ENCODE measurements at places on chromosomes 13 and 19. TPM values are rescaled to one million over a fixed set of nuclear protein-coding genes. Genes with fewer than 3 reads are reported as not detected.

- DNase-seq, result no peak
Measured at GRCh38 chr13:112891477-112892401, 77.3 kb upstream of the MCF2L start.

- DNase-seq, result no peak
Measured at GRCh38 chr13:31101472-31102170, 60.1 kb downstream of the HSPH1 start.

DNA sequence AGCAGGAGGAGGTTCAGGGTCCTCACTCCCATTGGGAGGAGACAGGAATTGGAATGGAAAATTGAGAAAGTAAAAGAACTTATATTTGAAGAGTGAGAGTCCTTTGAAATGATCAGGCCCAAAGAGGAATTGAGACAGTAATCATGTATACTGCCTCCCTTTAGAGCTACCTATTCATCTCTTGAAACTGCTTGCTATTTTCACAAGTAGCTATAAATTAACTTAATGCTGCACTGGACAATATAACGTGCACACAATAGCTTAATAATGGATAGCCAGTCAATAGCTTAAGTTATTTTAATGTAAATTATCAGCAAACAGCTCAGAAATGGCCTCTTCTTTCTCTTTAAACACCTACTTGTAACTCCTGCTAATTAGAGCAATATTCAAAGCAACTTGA, 46.6 kb upstream of the MYCBP2 start:
- DNase-seq, result no peak

- no peak for DNase-seq
Measured at GRCh38 chr13:94515911-94516310, 36.4 kb upstream of the DCT start.

DNA sequence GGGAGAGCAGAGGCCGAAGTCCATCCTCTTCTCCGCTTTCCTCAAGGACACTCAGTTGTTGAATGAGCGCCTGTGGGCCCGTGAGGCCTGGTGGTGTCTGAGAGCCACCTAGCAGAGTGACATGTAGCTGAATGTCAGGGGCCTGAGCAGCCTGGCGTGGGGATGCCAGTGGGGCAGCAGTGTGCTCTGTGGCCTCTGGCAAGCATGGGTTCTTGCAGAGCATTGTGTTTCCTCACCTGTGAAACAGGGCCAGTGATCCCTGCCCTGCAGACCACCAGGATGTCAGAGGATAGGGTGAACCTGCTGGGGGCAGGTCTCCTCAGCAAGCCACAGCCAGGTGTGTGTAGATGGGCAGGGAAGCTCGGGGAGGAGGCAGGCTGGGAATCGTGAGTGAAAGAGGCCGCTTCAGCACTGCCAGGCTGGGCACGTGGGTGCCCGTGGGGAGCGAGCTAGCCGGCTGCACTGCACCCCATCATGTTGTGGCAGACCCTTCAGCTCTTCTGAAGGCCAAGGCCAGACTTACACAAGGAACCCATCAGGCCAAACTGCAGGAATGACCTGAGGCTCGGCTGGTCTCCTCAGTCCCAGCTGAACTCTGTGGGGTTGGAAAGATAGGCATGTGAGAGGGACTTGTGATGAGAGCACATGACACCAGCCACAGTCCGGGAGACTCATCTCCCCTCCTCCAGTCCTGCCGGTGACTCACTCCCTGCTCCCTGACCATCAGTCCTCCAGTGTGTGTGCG, 5.0 kb downstream of the PPP1R37 start:
- DNase-seq, result peak; percentile 39

- no peak for DNase-seq
Measured at GRCh38 chr19:38805180-38805579, 7.6 kb downstream of the LGALS4 start.

GRCh38 chr13:24890256-24890655, 126.3 kb downstream of the RNF17 start:
- no peak for DNase-seq

DNA sequence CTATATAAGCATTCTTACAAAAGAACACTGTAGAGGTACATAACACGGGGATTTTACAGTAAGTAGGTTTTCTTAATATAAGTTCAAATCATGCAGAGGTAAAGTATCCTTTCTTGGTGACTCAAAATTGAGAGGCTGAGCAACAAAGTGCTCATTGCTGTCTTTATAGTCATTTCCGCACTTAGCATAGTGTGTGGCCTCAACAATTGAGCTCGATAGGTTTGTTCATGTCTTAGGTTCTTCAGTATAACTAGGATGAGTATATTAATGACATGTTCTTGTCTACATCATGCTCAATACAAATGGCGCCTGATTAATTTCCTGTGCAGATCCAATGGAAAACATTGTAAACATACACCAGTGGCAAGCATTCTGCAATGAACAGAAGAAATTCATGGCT, 1.4 kb downstream of the WDFY2 start:
- peak; percentile 61 for DNase-seq

The EDNRB gene
- total RNA-seq, result not detected

The OR7C1 gene
- total RNA-seq, result not detected

All from foreskin keratinocyte (primary cell).